ENCODE measurements at places on chromosomes 2 and 18. TPM values are rescaled to one million over a fixed set of nuclear protein-coding genes. Genes with fewer than 3 reads are reported as not detected.

The PROM2 gene
- 2.4 TPM for total RNA-seq

The IL18R1 gene
- 0.10 TPM for total RNA-seq

The LINC00305 gene
- total RNA-seq, result not detected

The WDFY1 gene
- total RNA-seq, result 45.7 TPM

The DES gene
- total RNA-seq, result 0.60 TPM

The OTX1 gene
- 0.88 TPM for total RNA-seq

The ASPRV1 gene
- 0.68 TPM for total RNA-seq

The ICOS gene
- not detected for total RNA-seq

The GREB1 gene
- total RNA-seq, result 0.78 TPM

The TACR1 gene
- not detected for total RNA-seq

The IL1R2 gene
- total RNA-seq, result 4.3 TPM

The CHRNG gene
- not detected for total RNA-seq

The LRP2 gene
- total RNA-seq, result not detected

The NOSTRIN gene
- total RNA-seq, result not detected

The CD8B2 gene
- total RNA-seq, result not detected

The CNTNAP5 gene
- not detected for total RNA-seq

The FABP1 gene
- total RNA-seq, result not detected

The RGPD6 gene
- total RNA-seq, result 15.1 TPM

The SLC40A1 gene
- total RNA-seq, result under 0.01 TPM

The MYO5B gene
- under 0.01 TPM for total RNA-seq

The EML6 gene
- total RNA-seq, result 2.1 TPM

The FRZB gene
- total RNA-seq, result 0.98 TPM

The FAP gene
- 142 TPM for total RNA-seq

The KCNF1 gene
- not detected for total RNA-seq

The ALK gene
- 0.12 TPM for total RNA-seq

The IHH gene
- not detected for total RNA-seq

The RESP18 gene
- total RNA-seq, result not detected

The THSD7B gene
- 2.1 TPM for total RNA-seq

The NDUFB3 gene
- total RNA-seq, result 212 TPM

The POMC gene
- 9.0 TPM for total RNA-seq
